GM04503 (cell line): ENCODE measurements at places on chromosomes 3 and 15.
A peak's percentile ranks its signal among the peaks of the same experiment; 100 is the strongest.

GRCh38 chr15:93895976-93896770 lies 335.2 kb upstream of the MCTP2 start:
- no peak for DNase-seq

DNA sequence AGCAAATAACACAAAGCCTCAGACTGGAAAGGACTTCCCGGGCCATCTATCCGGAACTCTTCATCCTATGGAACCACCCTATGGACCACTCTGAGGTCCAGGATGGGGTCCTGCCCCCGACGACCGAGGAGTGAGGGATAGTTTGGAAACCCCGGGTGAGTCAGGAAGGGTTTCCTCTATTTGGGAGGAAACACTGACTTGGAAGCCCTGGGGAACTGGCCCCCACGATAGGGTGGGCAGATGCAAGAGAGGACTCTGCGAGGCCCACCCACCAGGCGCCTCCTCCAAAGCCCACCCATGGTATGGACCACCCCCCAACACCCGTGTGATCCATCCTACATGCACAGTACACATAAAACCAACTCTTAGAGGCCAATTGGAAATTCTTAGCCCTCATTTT lies 69.4 kb downstream of the CPN2 start:
- DNase-seq: no peak

DNA sequence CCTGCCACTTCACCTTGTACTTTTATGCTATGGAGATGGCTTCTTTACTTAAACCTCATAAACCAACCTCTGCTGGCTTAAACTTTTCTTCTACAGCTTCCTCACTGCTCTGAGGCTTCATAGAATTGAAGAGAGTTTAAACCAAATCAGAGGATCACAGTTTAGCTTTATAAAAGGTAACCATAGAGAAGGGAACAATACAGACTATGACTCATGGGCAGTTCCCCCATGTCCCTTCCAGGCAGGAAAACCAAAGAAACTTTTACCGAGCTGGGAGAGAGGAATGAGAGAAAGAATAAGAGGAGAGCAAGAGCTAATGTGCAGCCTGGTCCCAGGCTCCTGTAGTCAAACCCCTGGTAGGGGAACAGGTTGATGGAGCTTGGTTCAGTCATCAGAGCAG lies 53.9 kb upstream of the NEDD4 start:
- no peak for DNase-seq

DNA sequence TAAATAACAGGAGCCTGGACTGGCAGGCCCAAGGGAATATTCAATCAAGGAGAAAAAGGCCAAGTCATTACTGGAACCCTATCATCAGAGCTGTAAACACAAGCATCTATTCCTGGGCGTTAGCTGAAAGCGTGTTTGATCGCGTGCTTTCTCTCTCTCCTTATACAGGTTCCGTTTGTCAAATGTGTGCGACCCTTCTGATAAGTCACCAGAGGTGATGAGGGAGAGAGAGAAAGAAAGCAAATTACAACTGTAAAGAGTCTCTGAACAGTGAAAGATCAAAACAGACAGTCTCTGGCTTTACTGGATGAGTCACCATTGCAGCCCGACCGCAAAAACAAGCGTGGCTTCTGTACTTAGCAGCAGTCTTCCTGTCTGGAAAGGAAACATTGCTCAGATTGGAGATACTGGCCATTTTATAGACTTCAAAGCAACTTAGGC lies 39.5 kb upstream of the TPRG1 start:
- DNase-seq: peak; percentile 50

DNA sequence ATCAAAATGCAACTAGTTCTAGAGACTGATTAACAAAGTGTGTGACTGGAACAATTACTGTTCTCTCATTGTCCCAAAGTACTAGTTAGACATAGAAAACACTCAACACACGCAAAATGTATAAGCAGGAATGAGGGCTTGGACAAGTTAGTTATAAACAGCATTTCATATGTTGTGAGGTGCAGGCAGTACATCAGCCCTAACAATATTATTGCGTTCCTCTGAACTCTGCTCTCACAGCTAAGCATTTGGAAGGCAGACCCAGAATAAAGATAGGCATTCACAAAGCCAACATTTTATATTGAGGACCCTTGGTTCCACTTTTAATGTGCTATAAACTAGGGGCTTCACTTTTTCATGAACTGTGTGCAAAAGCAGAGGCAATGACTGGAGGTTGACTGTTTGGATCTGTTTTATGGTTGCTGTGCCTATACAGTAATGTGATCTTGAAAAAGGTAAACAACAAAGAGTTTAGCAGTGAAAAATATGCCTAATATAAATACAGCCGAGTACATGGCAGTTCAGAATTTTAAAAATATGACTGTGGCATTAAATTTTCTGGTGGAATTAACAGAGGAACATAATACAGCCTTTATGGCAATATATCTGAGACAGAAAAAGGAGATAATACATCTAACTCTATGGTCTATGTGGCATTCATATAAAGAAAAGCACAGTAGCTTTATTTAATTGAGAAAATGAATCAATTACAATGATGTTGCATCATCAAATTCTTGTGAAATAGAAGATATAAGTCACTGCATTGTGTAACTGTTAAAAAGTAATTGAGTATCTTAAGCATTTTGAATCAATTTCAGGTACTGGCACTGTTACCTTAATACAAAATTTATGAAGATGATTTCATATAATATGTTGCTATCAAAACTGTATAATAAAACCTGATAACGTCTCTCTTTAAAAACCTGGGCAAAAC lies 80.0 kb upstream of the SKOR1 start:
- no peak for DNase-seq

- DNase-seq: no peak
Measured at GRCh38 chr3:45792036-45792435, 4.3 kb downstream of the SLC6A20 start.

- no peak for DNase-seq
Measured at GRCh38 chr3:107976202-107976800, 114.5 kb downstream of the CD47 start.
